ENCODE measurements at places on chromosomes 7 and 10.

GRCh38 chr7:127891854-127892438 is 139.3 kb downstream of the LRRC4 start:
- DNase-seq: no peak

- DNase-seq: no peak
Measured at GRCh38 chr10:126583552-126584200, 86.8 kb downstream of the C10orf90 start.

- DNase-seq: no peak
Measured at GRCh38 chr10:11407939-11408338, 203.5 kb downstream of the USP6NL start.

DNA sequence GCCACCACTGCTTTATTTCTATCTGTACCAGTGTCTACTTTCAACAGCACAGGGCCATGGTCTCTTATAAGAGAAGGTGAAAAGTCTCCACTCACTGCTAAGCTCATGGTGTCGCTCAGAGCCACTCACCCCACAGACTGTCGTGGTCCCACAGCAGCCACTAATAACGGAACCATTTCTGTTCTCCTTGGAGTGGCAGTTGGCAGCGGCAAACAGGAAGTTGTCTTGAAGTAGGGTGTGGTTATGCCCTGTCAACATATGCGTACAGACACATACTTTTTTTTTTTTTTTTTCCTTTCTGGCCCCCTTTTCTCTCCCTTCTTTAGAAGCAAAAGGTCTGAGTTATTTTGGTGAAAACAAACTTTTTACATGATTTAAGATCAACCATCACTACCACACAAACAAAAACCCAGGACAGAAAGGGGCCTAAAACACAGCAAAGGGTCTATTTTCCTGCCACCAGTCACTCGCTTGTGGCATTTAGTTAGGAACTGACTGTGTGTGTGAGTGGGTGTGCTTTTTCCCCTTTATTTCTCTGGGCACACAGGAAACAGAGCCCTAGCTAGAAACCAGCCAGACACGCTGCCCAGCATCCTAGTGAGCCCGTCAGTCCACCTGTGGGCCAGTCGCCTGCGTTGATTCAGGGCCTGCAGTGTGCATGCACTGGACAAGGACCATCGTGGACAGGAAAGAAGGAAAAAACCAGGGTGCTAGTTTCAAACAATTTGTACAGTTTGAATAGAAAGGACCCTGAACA is 96.7 kb upstream of the EFCAB10 start:
- no peak for DNase-seq

DNA sequence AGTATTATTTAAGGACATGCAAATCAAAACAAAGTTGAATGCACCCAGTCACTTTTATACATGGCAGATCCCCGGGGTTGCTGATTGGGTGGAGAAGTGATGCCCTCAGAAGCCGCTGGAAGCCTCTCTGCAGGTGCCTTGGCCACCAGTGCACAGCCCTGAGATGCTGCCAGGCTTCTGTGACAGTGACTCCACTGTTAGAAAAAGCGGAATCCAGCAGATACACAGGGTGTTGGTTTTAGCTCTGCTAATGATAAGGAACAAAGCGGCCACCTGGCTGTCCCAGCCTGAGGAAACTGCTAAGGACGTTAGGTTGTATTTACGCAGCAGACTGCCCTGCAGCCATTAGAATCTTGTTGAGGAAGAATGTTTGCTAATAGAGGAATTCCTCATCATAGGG is 47.5 kb downstream of the JAKMIP3 start:
- DNase-seq: no peak

GRCh38 chr7:111147708-111148533 is 57.0 kb downstream of the LRRN3 start:
- no peak for DNase-seq

DNA sequence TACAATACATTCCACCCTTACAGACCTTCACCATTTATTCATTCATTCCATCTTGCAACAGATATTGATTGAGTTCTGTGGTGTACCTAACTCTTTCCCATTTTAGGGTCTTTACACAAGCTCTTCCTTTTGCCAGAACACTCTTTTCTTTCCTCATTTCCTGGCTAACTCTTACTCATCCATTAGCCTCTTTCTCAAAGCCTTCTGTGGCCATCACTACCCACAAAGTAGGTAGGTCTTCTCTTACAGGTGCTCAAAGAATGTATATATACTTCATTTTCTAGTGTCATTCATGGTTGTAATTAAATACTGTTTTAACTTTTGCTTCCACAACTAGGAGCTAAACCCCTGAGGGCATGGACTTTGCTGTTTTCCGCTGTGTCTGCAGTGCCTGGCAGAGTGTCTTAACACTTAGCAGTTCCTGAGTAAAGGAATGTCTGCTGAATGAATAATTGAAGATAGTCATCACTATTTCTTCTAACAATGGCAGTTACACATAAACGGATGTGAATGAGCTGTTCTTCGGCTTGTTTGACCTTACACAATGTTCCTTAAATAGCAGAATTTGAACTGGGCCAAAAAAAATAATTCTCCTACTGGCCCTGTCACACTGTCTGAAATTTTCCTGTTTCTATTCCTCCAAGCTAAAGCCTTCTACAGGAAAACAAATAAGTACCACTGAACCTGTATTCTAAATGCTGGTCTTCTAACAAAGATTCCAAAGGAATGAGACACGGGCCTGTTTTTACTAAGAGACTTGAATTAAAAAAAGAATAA is 15.1 kb downstream of the BCAP29 start:
- DNase-seq: no peak

DNA sequence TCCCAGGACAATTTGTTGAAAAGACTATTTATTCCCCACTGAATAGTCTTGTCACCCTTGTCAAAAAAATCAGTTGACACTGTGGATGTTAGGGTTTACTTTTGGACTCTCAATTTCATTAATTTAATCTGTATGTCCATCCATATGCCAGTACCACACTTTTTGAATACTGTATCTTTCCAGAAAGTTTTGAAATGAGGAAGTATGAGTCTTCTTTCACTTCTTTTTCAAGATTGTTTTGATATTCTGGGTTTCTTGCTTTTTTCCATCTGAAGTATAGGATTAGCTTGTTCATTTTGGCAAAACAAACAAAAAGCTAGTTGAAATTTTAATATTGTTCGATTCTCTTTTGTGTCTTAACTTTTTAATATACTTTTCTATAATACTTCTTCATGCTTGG is 21.7 kb downstream of the KLHDC10 start:
- no peak for DNase-seq

- no peak for DNase-seq
Measured at GRCh38 chr10:86182150-86182549, 184.4 kb downstream of the GRID1 start.

Data from NCI-H2227 treated with DMSO at 0.1 percent for 48 hours (cell line).